Stimulated activated CD8-positive, alpha-beta memory T cell treated with anti-CD3 and anti-CD28 coated beads, Interleukin-4, amount 100 ng/mL, for 1 hour (primary cell): ENCODE measurements at places on chromosomes 3 and 15.

DNA sequence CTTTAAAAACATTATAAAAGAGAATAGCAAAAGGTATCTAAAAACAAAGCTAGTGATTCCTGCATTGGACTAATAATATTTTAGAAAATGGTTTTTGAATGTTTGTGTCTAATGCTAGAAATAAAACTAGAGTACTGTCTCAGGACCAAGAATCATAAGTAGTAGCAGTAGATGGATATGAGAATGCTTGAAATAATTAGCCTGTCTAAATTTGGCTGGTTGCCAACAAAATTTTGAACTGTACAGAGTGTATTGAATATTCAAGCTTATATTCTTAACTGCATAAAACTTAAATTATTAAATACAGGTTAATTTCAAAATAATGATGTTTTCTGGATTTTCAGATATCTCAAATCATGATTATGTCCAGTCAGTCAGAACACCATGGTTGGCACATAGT lies 14.0 kb downstream of the ABHD5 start:
- DNase-seq: no peak

GRCh38 chr3:79729096-79729495 lies 38.7 kb downstream of the ROBO1 start:
- no peak for DNase-seq

- DNase-seq: no peak
Observed at GRCh38 chr3:24388611-24389010, 106.0 kb downstream of the THRB start.

GRCh38 chr3:127172781-127173515 lies 20.0 kb upstream of the PRR23E start:
- no peak for DNase-seq

GRCh38 chr3:98612996-98613517 lies 19.6 kb upstream of the CPOX start:
- no peak for DNase-seq

DNA sequence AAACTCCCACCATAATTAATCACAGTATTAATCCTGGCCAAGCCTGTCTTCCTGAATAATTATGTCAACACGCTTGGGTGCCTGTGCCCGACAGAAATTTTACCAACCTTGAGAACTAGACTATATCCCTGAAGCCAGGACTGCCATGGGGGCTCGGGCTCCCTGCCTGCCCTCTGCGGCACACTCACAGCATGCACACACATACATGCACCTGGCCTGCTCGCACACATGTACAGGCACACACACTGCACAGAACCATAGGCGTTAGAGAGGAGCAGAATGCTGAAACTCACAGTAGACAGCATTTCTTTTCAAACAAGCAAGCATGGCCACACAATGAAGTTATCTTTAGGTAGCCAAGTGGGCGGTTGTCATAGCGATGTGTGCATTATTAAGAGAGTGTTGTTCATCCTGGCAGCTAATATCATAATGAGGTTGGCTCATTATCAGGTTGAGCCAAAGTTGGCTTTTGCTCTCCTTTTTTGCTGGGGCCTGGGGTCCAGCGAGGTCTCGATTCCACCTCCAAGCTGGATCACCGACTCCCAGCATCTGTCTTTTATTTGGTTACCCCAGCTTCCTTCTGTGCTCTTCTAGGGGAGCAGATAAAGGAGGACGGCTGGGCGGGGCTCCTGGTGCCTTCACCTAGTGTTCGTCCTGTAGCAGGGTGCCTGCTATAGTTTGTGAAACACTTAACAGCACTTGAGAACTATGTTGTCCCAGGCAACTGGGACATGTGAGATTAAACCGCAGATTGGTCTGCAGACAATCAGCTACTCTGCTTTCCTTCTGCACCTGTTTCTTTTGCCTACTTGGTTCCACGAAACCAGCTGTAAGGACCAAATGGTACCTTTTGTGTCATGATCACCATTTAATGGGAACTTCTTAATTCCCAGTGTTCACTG lies 91.4 kb downstream of the ZNF621 start:
- DNase-seq: no peak

- DNase-seq: no peak
Observed at GRCh38 chr15:85541744-85542143, 161.3 kb downstream of the AKAP13 start.
